ENCODE measurements at places on chromosomes 5 and 9.

- no peak for DNase-seq
Observed at GRCh38 chr5:160438316-160439204, 16.9 kb downstream of the PTTG1 start.

DNA sequence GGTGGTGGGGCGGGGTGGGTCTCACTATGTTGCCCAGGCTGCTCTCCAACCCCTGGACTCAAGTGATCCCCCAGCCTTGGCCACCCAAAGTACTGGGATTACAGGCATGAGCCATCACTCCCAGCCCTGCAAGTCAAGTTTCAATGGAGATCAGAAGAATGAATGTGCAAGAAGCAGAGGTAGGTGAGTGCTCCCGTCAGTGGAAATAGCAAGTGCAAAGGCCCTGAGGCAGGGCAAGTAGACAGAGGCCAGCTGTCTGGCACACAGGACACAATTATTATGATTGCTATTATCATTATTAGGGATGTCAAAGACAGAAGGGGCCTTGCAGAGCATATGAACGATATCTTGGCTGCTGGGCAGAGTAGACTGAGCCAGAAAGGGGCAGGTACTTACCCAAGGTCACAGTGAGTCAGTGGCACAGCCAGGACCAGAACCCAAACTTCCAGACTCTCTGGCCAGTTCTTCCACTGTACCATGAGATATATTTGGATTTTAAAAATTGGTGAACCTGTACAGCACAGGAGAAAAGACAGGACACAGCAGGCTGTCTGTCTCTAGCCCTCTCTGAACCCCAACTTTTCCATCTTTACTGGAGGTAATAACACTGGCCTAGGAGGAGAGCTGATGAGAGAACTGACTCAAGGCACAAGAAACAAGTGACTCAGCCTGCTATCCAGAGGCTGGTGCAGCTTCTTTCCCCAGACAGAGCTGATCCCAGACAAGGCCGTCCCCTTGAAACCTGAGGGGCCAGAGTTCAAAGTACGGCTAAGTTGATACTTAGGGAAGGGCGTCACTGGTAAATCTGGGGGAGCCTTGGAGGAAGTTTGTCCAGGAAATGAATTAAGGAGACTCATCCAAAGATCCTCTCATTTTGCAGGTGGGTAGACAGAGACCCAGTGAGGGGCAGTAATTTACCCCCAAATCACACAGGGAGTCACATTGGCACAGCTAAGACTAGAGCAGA lies 1.4 kb downstream of the HDHD3 start:
- DNase-seq = no peak

DNA sequence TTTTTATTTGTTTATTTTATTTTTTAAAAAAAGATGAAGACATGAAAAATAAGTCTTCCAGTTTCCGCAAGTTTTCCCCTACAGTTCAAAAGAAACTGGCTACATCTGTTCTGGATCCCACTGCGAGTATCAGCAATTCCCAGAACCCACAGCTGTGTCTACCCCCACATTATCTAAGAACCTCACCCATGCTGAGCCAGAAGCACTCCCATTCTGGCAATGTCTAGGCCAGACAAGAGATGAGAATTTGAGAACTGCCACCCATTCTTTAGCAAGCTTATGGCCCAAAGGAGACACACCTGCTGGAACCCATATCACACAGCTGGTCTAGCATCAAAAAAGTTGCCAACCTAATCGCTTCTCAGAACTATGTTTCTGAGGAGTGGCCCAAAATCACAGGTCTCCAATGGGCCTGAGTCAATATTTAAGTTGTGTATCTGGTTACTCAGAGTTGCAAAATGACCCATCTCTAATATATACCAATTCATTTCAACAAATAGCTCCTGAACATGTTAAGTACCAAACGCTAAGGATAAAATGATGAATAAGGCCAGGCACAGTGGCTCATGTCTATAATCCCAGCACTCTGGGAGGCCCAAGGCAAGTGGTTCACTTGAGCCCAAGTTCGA lies 27.1 kb downstream of the MTMR12 start:
- no peak for DNase-seq

DNA sequence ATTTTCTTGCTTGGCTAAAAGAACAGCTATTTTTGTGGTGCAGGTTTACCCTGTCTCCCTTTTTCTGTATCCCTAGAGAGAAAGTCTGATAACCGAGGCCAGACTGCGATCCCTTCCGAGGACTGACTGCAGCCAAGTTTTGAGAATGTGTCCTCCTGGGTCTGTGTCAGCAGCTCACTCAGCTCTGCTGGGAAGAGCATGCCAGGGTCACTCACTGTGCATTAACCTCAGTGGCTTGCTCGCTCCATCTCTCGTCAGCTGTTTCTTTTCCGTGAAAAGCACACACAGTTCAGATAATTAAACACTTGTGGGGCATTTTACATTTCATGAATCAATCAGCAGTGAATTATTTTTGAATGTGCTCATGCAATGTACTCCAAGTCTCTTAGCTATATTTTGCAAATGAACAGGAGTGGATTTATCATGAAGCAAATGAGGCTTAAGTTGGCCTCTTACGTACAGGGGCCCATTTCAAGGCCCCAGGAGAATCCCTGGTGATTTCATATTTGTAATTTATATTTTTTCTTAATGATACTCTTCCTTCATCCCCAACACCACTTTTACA lies 252.1 kb downstream of the SMARCA2 start:
- no peak for DNase-seq
